K562 (cell line): ENCODE measurements at places on chromosomes 12 and 14. TPM values are rescaled to one million over a fixed set of nuclear protein-coding genes. Genes with fewer than 3 reads are reported as not detected.
A peak's percentile ranks its signal among the peaks of the same experiment; 100 is the strongest.

- DNase-seq: no peak
- H3K4me3 ChIP-seq: no peak overlapping the region
- H3K4me1 ChIP-seq: peaks cover 52% of the 10 kb centered on the region
- no peaks in the 10 kb centered on the region for H3K27me3 ChIP-seq
- H3K27ac ChIP-seq: no peak overlapping the region
- H3K36me3 ChIP-seq: peaks cover 13% of the 10 kb centered on the region; the same call in 1 of the 3 replicates
Observed at GRCh38 chr12:124563401-124563800, 4.0 kb downstream of the NCOR2 start.

DNA sequence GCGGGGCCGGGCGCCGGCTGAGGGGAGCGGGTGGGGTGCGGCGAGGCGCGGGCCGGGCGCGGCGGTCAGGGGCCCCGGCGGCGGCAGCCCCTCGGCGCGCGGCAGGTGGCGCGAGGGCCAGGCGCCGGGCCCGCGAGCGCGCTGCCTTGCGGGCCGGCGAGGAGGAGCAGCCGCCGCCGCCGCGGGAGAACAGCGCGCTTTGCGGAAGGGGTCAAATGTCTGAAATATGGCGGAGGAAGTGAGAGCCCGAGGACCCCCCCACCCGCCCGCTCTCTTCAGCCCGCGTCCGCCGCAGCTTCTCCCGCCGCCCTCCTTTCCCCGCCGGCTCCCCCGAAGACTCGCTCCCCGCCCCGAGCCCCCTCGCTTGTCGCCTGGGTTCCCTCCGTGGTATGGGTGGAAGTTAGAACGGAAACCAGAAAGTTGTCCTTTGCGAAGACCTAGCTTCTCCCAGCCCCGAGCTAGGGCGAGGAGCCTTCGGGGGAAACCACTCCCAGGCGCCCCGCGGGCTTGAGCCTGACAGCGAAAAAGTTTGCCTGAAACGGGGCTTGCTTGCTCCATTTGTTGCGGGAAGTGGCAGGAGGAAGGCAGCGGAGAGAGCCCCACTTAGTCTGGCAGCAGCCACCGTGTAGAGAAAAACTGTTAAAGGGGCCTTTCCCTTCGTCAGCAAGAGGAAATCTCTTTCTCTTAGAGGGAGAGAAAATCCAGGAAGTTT, 551 bp downstream of the RAP1B start:
- peak overlapping the region; percentile 93 for H3K27ac ChIP-seq
- DNase-seq: peak; percentile 75
- peaks cover 22% of the 10 kb centered on the region for H3K36me3 ChIP-seq
- peaks cover 14% of the 10 kb centered on the region for H3K4me1 ChIP-seq
- no peaks in the 10 kb centered on the region for H3K27me3 ChIP-seq

GRCh38 chr12:26286186-26286585, 90.8 kb downstream of the SSPN start:
- no peak overlapping the region for H3K4me3 ChIP-seq
- no peak for DNase-seq
- no peaks in the 10 kb centered on the region for H3K36me3 ChIP-seq
- no peak overlapping the region for H3K27ac ChIP-seq

DNA sequence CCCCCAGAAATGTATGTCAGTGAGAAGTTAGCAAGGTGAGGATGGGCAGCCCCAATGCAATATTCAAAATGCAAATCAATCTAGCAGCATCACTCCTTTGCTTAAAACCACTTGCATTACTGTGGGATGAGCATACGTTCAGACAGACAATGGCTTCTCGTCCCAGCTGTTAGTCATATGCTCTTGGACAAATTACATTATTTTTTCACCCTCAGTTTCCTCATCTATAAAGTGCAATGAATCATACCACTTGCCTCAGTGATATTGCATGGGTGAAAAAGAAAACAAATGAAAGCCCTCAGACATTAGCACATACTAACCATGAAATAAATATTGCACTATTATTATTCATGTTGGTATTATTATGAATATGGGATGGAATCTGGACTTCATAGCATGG, 132.3 kb downstream of the C12orf75 start:
- H3K4me3 ChIP-seq: no peak overlapping the region
- no peaks in the 10 kb centered on the region for H3K27me3 ChIP-seq
- no peaks in the 10 kb centered on the region for H3K4me1 ChIP-seq
- no peak for DNase-seq

- no peak for DNase-seq
- H3K36me3 ChIP-seq: peaks cover 69% of the 10 kb centered on the region; the same call in 2 of the 3 replicates
- no peak overlapping the region for H3K27ac ChIP-seq
- H3K27me3 ChIP-seq: no peaks in the 10 kb centered on the region
- H3K4me3 ChIP-seq: no peak overlapping the region
- H3K4me1 ChIP-seq: no peaks in the 10 kb centered on the region
Observed at GRCh38 chr12:118402251-118402650, 25.9 kb downstream of the SUDS3 start.

- H3K4me1 ChIP-seq: peaks cover 12% of the 10 kb centered on the region
- H3K4me3 ChIP-seq: no peak overlapping the region
- no peak overlapping the region for H3K27ac ChIP-seq
- H3K27me3 ChIP-seq: no peaks in the 10 kb centered on the region
Observed at GRCh38 chr12:89729946-89730459, 21.4 kb upstream of the ATP2B1 start.

- H3K27me3 ChIP-seq: no peaks in the 10 kb centered on the region
- peaks cover 46% of the 10 kb centered on the region for H3K36me3 ChIP-seq
- peak overlapping the region; percentile 99 for H3K4me3 ChIP-seq
- peak overlapping the region; percentile 97 for H3K27ac ChIP-seq
- no peak for DNase-seq
Observed at GRCh38 chr12:48681399-48681709, 684 bp downstream of the KANSL2 start.

DNA sequence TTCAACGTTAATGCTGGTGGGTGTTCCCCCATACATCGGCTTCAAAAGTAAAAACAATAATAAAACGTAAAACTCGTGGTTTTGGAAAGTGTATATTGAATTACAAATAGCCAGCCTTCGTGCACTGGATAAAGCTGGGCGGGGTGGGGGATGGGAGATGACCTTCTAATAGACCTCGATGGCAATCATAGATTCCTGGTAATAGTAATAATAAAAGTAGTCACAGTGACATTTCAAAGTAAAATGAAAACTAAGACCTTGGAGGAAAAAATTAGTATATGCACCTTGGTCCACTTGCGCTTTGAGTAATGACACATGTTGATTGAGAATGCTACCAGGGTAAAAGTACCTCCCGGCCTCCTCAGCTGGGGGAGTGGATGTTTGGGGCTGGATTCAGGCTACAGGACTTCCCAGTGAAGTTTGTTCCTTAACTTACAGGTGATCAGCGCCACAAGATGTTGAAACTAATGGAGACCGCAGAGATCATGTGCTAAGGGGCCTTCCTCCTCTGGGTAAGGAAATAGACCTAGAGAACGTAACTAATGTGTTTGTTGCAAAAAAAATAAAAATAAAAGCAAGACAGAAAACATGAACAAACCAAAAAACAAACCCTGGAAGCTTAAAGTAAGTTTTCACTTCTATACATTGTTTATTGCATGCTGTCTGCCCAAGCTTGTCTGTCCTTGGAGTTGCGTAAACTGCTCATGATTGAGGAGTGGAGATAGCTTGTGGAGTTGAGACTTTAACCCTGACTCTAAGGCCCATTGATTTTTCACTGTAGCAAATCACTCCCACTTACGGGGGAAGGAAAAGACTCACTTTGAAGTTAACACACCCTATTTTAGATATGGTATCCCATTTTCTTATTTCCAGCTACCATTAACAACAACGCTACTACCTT, 907 bp upstream of the LRIG3 start:
- no peak for DNase-seq
- H3K36me3 ChIP-seq: no peaks in the 10 kb centered on the region
- no peak overlapping the region for H3K4me3 ChIP-seq
- H3K4me1 ChIP-seq: peaks cover 11% of the 10 kb centered on the region; the same call in 1 of the 2 replicates
- H3K27me3 ChIP-seq: no peaks in the 10 kb centered on the region

KRT6C gene
- total RNA-seq: not detected in 2 replicates

CELA1 gene
- total RNA-seq: 0.22 TPM in 1 of 2 replicates, not detected in the other

SYNE3 gene
- total RNA-seq: 2.2 and 3.1 TPM in 2 replicates

CCDC63 gene
- not detected in 2 replicates for total RNA-seq

TOMM20L gene
- total RNA-seq: not detected in 2 replicates

APAF1 gene
- total RNA-seq: 11.5 and 13.4 TPM in 2 replicates
